ENCODE measurements at places on chromosomes 11 and 22. TPM values are rescaled to one million over a fixed set of nuclear protein-coding genes. Genes with fewer than 3 reads are reported as not detected.

- peak; percentile 62 for DNase-seq
These were observed 771.1 kb upstream of the LUZP2 start for GRCh38 chr11:23725752-23726151.

Gene OR52K2
- total RNA-seq, result not detected

- DNase-seq, result peak; percentile 38
These were observed at the start of gene CLDN5 for GRCh38 chr22:19524170-19525115. Gene CLDN5 (minus strand): TSS chr22:19524410. CDS start chr22:19524255, 155 bp downstream.

GRCh38 chr11:40285558-40285957 is 1173.9 kb downstream of the LRRC4C start:
- no peak for DNase-seq

Gene HTR3A
- 0.24 TPM for total RNA-seq

DNA sequence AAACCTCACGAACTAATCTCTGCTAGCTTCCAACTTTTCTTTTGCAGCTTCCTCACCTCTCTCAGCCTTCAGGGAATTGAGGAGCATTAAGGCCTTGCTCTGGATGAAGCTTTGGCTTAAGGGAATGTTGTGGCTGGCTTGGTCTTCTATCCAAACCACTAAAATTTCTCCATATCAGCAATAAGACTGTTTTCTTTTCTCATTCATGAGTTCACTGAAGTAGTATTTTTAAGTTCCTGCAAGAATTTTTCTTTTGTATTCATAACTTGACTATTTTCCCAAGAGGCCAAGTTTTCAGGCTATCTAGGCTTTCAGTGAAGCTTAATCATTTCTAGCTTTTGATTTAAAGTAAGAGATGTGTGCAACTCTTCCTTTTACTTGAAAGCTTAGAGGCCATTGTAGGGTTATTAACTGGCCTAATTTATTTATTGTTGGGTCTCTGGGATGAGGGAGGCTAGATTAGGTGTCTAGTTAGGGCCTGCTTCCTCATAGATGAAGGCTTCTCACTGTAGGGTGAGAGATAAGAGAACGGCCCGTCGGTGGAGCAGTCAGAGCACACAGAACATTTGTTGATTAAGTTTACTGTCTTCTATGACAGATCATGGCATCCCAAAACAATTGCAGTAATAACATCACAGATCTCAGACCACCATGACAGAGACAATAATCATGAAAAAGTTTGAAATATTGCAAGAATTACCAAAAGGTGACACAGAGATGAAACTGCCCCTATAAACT is 33.2 kb downstream of the CSF2RB start:
- DNase-seq, result no peak

- DNase-seq, result peak; percentile 20
These were observed 139.6 kb upstream of the LMO1 start for GRCh38 chr11:8403310-8403709.

- DNase-seq, result no peak
These were observed 63.9 kb downstream of the ARFGAP3 start for GRCh38 chr22:42792909-42793847.

DNA sequence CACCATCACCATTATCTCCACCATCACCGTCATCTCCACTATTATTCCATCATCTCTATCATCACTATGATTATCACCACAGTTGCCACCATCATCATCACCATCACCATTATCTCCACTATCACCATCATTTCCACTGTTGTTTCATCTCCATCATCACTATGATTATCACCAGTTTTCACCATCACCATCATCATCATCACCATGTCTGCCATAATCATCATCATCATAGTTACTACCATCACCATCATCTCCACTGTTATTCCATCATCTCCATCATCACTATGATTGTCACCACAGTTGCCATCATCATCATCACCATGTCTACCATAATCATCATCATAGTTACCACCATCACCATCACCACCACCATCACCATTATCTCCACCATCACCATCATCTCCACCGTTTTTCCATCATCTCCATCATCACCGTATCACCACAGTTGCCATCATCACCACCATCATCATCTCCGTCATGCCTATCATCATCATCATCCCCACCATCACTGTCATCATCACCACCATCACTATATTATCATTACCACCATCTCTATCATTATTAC is 264.9 kb downstream of the BRD1 start:
- no peak for DNase-seq

All from cardiac muscle cell (in vitro differentiated cells and primary cell).